ENCODE measurements at places on chromosomes 1 and 21.

DNA sequence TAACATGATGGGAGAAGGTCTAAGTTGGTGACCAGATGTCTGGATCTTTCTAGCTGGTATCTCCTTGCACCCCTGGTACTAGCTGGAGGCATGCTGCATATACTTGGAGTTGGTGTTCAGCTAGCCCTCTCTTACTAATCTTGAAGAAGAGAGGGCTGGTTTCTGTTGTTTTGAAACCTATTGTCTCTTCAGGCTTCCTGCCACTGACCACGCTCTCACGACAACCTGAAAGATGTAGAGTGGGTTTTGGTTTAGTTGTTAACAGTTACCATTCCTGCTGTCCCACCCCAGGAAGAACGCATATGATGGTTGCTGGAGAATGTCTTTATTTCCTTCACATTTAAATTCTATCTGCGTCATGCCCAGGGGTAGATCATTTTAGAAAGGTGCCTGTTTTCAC lies 3.6 kb downstream of the MAN1C1 start:
- no peak for DNase-seq

GRCh38 chr1:16266411-16267118 lies 29.6 kb upstream of the CPLANE2 start:
- no peak for DNase-seq

- peak; percentile 88 for DNase-seq
These were observed 9.0 kb downstream of the FAM20B start for GRCh38 chr1:179034720-179035119.

DNA sequence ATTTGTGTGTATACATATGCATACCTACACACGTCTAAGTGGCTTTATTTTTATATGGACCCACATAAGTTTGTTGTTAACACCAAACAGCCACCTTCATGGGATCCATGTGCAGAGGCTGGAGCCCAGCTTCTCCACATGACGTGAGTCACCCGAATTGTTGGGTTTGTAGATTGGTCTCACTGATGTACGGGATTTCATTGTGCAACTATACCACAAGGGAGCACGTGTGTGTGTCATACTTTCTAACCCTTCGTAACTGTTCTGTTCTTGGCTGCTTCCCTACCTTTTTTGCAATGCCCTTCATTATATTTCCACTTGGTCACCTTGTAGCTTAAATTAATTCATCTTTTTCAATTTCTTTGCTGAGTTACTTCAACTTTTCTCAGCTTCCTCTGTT lies 21.0 kb downstream of the SPRTN start:
- DNase-seq: peak; percentile 93

DNA sequence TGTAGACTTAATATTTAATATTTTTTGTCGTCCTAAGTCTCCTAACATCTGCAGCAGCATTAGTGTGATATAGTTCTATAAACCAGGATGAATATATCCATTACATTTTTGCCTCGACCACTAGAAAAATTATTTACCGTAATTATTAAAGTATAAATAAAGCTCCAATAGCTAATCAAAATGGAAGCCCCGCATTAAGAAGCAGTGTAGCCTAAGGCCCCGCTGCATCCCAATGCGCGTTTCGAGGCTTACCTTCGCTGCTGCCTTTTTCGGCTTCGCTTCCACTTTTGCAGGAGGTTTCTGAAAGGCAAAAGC lies 891 bp downstream of the HMGN1 start:
- no peak for DNase-seq

DNA sequence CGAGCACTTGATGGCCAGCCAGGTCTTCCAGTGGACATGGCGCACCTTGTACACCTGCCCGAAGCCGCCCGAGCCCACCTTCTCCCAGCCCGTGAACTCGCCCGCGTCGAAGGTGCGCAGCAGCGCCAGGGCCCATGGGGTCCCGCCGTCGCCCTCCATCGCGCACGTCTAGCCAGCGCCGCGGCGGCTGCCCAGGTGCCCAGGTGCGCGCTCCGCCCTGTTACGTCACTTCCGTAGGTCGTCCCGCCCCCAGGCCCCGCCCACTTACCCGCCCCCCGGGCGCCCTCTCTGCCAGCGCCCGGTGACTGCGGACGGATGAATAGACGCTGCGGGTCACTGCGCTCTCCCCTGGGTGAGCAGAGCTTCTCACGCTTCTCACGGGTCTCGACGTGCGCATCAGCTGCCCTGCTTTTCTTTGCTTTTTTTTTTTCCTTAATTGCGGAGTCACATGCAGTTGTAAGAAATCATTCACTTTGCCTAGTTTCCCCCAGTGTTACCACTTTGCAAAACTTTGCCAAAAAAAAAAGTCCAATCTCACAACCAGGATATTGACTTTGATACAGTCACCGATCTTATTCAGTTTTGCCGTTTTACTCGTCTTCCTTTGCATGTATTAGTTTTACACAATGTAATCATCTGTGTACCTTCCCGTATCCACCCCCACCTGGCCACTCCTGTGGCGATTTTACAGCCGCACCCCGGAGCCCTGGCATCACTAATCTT lies at the start of gene RIPK4:
RIPK4 (minus strand) TSS at position 170 of the 723 bp plus-strand sequence; CDS start at position 159, 11 bp downstream.
- DNase-seq: no peak

DNA sequence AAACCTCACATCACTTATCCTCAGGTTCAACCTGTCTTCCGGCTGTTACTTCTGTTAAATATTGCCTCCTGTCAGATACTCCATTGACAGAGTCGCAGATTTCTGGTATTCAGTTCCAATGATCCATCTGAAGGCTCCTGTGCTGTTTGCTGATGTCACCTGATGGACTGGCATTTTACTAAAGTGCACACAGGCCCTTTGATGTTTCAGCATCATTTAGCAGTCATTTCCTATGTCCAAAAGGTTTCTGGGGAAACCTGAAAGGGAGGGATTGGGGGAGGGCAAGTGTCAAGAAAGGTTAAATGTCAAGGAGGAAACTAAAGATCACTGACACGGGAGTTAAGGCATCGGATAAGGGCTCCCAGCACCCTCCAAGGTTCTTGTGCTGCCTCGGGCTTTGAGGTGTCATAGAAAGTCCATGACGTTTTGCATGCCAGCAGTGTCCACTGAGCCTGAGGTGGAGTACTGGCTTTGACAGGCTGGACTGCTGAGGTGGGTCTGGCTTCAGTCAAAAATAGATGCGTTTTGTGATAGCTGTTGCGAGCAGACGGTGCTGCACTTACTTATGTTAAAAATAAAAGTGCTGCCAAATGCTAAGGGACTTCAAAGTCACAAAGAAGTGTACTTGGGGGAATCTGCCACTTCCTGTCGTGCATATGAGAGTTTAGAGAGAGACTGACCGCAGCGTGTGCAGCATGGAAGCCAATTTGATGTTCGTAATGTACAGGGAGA lies 30.8 kb downstream of the XCL2 start:
- DNase-seq: peak; percentile 48

- DNase-seq: no peak
These were observed 51.7 kb downstream of the CSMD2 start for GRCh38 chr1:34113362-34113761.

DNA sequence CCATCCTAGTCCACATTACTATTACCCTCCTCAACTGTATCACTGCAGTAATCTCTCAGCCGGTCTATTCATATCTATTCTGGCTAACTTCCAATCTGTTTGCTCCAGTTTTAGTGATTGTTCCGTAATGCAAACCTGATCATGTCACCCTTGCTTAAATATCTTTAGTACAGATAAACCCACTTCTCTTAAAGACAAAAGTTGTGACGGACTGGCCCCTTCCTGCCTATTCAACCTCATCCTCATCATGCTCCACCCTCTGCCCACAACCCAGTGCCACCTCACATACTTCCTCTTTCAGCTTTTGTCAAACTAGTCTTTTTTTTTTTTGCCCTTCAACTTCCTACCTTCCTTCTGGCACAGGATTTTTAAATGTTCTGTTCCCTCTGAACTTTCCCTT lies 2.8 kb upstream of the C1orf162 start:
- peak; percentile 99 for DNase-seq

- no peak for DNase-seq
These were observed 25.8 kb downstream of the NDUFS5 start for GRCh38 chr1:39051956-39052355.

DNA sequence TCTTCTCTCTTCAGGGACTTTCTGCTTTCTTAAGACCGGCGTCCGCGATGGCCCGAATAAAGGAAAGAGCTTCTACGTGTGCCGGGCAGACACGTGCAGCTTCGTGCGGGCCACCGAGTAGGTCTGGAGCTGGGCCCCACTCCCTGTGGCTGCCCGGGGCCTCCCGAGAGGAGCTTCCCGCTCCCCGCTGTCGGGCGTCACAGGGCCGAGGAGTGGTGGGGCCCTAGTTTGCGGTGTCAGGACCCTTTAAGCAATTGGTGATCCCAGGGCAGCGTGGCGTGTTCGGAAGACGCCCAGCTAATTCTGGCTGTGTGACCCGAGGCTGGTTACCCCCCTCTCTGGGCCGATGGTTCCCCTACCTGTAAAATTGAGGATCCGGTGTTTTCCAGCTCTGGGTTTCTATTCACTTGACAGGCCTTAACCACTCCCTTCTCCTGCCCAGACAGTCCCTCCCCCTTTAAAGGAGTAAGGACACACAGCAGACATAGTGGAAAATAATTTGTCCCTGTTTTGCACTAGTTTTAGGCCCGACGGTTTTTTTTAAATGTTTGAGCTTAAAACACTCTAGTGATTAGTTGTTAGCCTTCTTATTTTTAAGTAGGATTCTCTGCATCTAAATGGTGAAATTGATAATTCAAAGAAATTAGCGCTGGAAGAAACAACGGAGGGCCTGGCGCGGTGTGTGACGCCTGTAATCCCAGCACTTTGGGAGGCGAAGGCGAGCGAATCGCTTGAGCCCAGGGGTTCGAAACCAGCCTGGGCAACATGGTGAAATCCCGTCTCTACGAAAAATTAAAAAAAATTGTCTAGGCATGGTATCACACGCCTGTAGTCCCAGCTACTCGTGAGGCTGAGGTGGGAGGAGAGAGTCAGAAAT lies 553 bp downstream of the TTF2 start:
- DNase-seq: peak; percentile 40

- no peak for DNase-seq
These were observed 45.4 kb downstream of the GRHL3 start for GRCh38 chr1:24364605-24364974.

- DNase-seq: no peak
These were observed 110.7 kb downstream of the TNR start for GRCh38 chr1:175632667-175633066.

GRCh38 chr1:119631433-119632102 lies 16.5 kb downstream of the ZNF697 start:
- no peak for DNase-seq

DNA sequence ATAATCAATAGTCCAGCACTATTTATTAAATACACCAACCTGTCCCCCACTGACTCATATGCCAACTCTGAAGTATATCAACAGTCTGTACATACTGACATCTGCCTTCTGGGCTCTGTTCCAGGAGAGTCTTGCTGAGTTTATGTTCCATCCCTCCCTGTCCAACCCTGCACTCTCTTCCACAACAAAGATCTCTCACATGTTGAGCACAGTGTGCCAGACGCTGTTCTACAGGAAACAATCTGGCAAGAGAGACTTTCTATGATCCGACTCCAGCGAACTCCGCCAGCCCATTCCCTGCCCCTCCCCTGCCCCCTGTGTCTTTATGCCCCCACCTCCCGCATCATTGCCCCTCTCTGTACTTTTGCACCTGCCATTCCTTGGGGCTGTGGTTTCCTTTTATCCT lies 3.4 kb downstream of the LACTBL1 start:
- no peak for DNase-seq

DNA sequence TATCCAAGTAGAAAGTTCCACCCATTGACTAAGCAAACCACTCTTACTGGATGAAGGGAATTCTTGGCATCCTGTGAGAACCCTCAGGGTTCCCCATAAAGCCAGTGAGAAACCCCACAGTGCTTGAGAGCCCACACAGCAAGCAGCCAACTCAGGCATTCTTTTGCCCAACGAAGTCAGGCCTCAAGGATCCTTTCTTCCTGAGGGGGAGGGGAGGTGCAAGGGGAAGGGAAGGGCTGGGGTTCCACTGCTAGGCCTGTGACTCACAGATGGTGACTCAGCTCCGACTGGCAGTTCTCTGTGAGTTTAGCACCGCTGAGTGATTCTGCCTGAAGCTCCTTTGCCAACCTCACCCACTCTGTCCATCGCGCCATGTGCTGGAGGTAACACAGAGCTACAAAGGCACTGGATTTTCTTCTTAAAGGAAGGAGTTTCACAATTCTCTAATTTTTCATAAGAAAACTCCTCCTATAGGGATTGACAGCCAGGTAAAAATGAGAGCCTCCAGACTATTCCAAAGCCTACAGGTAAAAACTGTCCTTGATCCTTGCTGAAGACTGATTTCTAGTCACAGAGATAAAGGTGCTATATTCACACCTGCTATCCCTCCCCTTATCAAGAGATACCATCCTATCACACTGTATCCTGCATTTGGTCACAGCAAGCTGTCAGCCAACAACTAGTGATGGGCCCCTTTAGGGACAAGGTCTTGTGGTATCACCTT lies 4.8 kb downstream of the ENO1 start:
- peak; percentile 91 for DNase-seq

- no peak for DNase-seq
These were observed 81.0 kb downstream of the RGS7 start for GRCh38 chr1:241275981-241276380.

- DNase-seq: no peak
These were observed 66.0 kb downstream of the PGBD5 start for GRCh38 chr1:230359992-230360668.

DNA sequence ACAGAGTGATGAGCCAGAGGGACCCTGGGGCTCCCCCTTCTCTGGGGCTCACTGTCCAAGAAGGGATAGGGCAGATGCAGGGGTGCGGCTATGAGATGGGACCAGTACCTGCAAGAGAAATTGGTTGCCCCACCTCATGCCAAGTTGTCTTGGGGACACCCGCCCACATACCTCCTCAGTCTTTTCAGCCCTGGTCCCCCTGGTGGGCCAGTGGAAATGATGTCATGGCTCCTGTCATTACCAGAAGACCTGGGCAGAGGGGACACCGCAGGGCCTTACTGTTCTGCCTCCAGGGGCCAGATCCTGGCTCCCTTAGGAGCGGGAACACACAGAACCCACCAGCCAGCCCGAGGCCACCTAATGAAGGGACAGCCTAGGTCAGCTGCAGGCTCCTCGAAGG lies 63.2 kb downstream of the CDK18 start:
- no peak for DNase-seq

DNA sequence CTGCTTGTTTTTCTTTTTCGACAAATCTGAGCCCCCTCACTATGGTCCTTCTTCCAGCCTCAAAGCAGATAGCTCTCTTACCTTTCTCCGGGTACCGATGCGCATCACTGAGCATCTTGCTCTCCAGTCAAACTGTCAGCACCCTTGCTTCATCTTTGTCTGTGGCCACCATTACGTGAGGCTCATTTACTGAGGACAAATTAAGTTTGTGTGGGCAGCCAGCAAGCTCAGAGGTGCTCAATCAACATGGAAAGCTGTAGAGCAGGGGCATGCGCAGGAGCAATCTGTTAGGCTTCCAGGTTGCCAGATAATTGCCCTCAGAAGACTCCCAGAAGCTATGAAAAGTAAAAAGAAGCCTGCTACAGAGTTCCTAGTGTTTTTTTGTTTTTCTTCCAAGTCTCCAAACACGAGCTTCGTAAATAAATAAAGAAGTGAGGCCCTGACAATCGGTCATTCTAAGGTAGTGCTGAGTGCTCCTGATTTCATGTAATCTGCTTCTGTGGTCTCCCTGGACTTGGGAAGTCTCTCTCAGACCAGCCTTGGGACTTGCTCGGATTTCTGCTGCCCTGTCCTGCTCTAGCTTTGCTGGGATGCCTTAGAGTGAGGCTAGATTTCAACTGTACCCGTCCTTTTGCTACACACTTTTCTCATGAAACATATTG lies 1.8 kb downstream of the C1orf53 start:
- DNase-seq: no peak

- no peak for DNase-seq
These were observed 5.1 kb upstream of the UTS2 start for GRCh38 chr1:7857985-7858384.

GRCh38 chr1:154171880-154172279 lies 17.0 kb upstream of the NUP210L start:
- no peak for DNase-seq

- DNase-seq: no peak
These were observed 46.9 kb upstream of the PAXBP1 start for GRCh38 chr21:32818411-32818810.
